Stimulated activated CD4-positive, alpha-beta T cell treated with anti-CD3 and anti-CD28 coated beads, Interleukin-1b, Interleukin-23, amount 100 ng/mL, for 24 hours (primary cell): ENCODE measurements at places on chromosomes 2 and 18.

- DNase-seq, result no peak
These were observed 309.7 kb downstream of the OSR1 start for GRCh38 chr2:19048593-19049266.

GRCh38 chr18:58239879-58240278, 195.9 kb downstream of the NEDD4L start:
- DNase-seq, result no peak

DNA sequence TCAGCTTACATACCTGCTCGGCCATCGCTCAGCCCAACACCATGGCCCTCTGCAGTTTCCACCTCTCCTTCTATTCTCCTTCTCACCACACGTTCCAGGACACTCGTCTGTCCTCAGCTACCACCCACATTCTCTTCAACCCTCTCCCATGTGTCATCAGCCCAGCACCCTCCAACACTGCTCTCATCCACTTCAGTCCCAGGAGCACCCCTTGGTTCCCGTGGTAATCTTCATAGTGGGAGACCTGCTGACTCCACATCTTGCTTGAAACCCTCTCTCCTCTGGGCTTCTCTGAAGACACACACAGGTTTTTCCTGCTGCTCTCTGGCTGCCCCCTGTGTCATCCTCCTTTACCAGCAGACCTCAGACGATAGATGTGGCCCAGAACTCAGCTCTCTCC, 228.7 kb downstream of the GBX2 start:
- no peak for DNase-seq

DNA sequence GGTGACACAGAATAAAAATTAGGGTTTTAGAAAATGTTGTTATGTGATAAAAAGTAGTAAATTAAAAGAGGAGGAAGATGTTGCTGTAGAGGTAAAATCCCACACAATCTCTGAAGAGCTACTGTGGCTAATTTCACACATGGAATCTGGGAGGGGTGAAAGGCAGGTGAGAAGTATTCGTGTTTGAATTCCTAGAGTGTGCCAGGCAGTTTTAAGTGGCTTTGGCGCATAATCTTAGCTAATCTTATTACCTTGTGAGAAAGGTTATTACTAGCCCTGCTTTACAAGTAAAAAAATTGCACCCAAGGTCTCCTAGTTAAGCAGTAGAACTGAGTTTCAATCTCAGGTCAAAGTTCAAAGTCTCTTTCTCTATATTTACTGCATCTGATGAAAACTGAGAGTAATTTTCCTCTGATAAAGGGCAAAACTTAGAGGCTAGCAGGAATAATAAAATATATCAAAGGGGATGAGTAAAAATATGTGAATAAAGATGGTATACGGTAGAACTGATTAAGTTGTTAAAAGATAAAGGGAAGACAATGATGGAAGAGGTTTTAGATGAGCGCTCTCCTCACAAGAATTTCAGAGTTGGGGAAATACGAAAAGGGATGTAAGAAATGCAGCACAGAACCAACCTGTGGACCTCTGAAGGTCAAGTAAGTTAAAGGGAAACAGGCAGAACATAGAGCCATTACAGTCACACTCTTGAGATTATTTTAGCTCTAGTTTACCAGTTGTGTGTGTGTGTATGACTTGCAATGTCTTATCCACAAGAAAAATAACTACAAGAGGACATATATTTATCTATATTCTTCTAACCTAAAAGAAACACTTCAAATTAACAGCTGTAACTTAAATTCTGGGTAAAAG, 34.8 kb downstream of the GAREM1 start:
- DNase-seq, result no peak

GRCh38 chr2:225693259-225693658, 293.7 kb downstream of the NYAP2 start:
- DNase-seq, result no peak

DNA sequence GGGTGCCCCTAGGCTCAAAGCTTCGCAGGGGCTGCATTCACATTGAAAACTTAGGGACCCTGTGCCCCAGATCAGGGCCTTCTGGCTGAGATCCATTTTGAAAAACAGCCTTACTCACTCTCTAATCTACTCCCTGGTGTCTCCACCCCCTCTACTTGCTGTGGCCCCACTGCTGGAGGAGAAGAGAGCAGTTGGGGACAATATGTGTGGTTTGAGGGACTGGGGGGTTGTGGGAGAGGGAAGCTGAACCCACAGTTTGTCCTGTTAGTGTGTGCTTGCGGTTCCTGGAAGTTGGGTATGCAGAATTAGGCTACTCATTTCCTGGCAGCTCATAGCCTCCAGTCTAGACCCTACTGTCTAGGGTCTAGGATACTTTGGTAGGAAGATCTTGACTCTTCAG, 211.4 kb downstream of the PRKCE start:
- DNase-seq, result no peak

GRCh38 chr2:191923652-191923997, 76.7 kb upstream of the CAVIN2 start:
- no peak for DNase-seq

- DNase-seq, result no peak
These were observed 21.6 kb upstream of the ARHGEF4 start for GRCh38 chr2:130814931-130815680.

- DNase-seq, result no peak
These were observed 323.4 kb upstream of the RBMS1 start for GRCh38 chr2:160816916-160817499.

DNA sequence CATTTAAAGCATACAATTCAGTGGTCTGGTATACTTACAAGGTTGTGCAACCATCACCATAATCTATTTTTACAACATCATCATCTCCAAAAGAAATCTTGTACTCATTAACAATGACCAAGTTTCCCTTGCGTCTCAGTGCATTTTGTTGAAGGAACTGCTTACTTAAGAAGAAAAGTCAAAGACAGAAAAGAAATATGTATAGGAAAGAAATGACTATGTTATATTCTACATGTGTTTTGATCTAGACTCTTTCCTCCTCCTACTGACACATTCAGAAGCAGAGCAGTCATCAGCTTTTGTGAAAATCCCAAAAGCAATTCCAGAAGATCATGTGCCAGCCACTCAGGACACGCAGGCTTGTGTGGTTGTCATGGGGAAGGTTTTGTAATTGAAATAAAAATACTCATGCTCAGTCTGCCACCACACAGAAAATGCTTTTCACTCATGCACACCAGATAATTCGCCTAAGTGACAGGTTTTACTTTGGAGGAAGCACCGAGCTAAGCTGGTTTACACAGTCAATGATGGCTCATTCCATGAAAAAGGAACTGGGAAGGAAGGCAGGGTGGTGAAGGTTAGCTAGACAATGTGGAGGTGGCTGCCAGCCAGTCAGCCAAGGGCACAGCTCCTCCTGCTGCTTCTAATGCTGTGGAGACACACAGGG, 158.5 kb upstream of the REV1 start:
- DNase-seq, result no peak

DNA sequence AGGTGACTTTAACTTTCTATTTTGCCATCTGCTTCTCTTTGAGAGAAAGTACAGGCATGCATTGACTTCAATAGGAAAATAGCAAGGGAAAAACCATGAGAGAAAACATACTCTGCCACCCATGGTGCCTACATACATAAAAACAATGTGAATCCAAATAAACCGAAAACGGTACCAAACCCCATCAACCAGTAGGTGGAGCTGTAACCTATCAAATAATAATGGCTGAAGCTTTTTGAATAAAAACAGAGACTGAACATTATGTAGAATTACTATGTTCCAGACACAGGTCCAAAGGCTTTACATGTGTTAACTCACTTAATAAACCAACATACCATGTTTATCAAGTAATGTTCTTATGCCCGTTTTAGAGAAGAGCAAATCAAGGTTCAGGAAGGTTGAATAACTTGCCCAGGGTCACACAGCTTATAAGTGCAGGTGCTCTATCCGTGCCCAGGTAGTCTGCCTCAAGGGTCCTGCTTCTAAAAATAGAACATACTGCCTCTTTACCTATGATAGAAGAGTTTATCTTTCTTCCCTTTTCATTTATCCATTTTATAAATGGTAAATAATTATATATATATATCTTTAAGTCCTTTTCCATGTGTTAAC, 293.9 kb upstream of the SYT4 start:
- no peak for DNase-seq

DNA sequence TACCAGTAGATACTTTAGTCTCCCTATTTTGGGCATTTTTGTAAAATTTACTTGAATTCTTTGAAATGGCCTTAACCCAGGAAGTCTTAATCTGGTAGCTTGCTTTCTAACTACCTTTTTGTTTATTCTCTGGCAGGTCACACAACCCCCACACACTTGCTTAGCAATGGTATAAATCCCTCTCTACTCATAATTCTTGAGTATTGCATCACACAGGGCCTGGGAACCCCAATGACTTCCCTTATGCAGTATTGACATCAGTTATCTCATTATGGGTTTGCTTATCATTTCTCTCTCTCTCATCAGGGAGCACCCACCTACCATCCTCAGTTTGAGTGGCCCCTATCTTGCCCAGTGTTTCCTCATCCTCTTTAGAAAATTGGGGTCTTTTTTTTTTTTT, 207.1 kb downstream of the KCNS3 start:
- no peak for DNase-seq

DNA sequence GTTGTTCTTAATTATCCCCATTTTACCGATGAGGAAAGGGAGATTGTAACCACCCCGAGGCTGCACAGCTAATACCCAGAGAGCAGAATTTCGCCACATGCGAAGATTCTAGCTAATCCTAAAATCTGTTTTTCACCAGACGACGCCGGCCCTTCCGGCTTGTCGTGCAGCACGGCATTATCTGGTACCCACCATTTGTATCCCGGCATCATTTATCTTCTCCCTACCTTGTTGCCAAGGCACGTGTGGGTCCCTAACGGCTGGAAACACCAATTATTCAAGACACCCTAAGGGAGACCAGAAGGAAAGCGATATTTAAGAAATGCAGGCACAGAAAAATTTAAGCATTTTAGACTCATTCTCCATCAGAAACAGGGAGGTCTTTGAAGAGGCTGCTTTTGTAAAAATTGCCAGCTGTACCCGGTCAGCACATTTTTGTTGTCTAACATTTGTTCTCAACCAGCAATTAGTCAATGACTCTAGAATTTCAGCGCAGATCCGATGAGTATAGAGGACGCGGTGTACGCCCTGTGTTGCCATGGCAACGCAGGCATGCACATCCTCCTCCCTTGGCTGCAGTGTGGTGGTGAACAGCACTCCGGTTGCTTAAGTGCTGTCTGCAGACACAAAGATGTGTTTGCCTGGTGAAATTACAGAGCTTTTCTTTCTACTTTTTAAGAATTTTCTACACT, 111.6 kb downstream of the AGAP1 start:
- no peak for DNase-seq

- no peak for DNase-seq
These were observed 36.4 kb downstream of the LANCL1 start for GRCh38 chr2:210440206-210440605.

GRCh38 chr2:13572466-13572865, 855.7 kb downstream of the TRIB2 start:
- DNase-seq, result no peak

- DNase-seq, result no peak
These were observed 38.1 kb upstream of the SOCS6 start for GRCh38 chr18:70250781-70251180.

DNA sequence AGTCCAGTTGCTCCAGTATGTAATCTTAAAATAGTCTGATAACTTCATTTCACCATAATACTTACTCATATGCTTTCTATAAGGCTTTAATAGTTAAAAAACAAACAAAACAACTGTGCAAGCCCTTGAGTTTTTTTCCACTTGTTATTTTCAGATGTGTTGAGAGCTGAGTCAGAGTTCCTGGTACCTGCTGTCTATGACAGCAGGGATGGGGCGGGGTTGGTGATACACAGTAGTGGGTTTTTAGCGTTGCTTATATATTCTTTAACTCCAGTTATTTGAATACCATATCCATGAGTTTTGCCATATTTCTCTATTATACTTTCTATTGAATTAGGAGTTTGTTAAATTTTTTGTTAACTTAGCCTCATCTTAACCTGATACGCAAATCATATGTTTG, 5.0 kb downstream of the NAPG start:
- DNase-seq, result peak; percentile 27

DNA sequence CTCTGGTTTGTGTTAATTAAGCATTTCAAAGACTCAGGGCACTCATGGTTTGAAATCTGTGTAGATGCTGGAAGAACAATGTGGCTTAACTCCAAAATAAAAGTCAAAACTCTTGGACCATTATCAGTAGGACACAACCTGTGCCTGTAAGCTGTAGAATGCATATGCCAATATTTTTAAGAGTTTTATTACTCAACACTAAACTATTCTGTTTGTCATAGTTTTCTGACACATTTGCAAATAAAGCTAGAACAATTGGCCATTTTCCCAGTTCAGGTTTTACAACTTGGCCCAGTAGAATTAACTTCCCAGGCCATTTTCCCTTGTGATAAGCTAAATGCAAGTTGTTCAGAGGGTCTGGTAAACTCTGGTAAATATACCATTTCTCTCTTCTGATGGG, 713.1 kb downstream of the CBLN2 start:
- no peak for DNase-seq

DNA sequence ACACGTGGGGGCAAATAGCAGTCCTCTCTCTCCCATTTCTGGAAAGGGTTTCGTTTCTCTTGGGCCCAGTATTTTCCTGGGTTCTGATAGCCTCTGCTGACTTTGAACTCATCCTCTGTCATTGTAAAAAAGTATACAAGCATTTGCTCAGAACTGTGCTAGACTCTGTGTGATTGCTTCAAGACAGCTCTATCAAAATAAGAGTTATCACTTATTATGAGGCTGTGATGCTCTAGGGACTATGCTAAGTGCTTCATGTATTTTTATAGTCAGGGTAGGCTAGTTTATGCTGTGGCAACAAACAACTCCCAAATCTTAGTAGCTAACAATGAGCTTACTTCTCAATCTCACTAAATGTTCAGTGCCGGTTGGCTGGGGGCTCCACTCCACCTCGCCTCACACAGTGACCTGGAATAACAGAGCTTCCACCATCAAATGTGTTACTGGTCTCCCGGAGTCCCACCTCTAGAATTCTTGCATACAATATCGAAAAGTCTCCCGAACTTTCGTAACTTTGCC, 110.8 kb upstream of the CDC42EP3 start:
- no peak for DNase-seq

GRCh38 chr18:6881034-6881820, 151.7 kb downstream of the ARHGAP28 start:
- DNase-seq, result no peak

- no peak for DNase-seq
These were observed 189.1 kb upstream of the SALL3 start for GRCh38 chr18:78790511-78790910.

- no peak for DNase-seq
These were observed 162.5 kb upstream of the SETBP1 start for GRCh38 chr18:44518091-44518615.

DNA sequence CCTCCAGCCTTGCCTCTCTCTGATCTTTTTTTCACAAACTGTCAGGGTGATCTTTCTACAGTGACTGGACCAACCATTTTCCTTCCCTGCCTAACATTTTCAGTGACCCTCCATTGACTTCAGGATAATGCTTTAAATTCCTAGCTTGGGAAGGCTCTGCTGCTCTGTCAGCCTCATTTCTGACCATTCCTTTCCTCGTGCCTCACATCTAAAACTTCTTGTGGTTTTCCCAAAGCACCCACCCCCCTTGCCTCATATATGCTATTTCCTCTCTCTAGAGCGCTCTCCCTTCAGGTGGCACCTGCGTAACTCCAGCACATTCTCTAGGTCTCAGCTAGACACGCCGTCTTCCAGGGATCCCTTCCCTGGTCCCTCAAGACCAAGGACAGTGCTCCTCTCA, 37.2 kb downstream of the DRC1 start:
- DNase-seq, result no peak
